GM18507 (cell line): ENCODE measurements at places on chromosomes 6 and 20.

DNA sequence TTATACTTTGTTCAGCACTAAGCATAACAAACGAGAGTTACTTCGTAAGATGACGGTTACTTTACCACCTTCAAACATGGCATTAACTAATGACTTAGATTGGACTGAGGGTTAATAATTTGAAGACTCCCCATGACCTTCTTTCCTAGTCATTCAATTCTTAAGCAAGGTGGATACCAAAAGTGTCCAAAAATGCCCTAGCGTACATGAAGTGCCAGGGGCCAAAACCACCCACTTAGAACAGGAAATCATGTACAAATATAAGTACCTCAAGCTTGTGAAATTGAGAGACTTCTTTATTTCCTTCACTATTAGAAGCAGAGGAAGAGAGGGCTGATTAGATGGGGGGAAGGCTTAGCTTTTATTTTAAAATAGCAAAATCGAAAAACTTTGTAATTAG, 166.4 kb downstream of the ATXN1 start:
- no peak for DNase-seq

DNA sequence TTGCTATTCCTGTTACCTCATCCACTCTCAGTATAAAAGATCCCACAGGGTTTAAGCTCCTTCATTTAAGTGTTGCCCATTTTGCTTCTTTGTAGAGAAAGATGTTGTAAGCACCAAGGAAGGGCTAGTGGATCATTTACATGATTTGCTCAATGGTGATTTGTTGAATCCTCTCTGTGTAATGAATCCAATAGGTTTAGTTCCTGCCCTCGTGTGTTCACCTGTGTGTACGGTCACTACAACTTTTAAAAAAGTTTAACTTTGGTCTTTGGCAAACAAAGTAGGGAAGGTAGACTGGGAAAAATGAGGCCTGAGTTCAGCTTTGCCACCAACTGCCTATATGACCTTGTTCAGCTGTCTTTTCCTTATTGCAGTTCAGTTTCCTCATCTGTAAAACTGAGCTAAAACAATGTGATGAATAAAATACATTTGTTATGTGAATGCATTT, 51.5 kb downstream of the DHX35 start:
- DNase-seq: no peak

DNA sequence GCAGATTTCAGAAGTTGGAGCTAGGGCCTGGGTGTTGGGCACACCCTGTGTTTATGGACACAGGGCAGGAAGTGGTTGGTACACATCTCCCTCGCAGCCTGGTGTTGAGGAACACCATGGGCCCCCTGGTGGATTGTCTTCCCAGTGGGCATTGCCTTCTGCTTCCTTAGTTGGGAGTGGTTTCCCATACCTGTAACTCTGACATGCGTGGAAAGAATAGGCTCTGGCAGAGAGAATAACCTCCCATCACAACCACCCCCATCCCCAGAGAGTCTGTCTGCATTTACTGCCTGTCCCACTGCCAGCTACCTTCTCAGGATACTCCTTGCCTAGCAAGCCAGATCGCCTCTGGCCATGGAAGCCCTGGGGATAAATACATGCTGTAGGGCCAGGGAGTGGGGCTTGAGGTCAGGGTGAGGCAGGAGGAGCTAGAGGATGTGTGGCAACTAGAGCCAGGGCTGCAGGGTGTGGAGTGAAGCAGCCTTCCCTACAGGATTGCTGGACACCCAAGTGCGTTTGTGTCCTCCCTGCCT, 14.7 kb downstream of the LRRC73 start:
- no peak for DNase-seq

DNA sequence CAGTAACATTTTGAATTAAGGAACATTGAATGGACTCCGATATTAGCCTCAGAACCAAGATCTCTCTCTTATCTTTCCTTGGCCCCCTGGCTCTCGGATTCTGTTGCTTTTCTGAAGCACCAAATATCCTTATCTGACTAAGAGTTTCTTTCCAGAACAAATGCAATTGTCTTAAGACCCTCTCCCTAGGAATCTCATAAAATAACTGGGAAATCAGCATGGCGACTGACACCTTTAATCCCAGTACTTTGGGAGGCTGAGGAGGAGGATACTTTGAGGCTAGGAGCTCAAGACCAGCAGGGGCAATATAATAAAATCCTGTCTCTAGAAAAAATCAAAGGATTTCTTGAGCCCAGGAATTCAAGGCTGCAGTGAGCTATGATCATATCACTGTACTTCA, 984.5 kb downstream of the HACE1 start:
- DNase-seq: no peak

- DNase-seq: no peak
Measured at GRCh38 chr20:43800186-43800585, 73.4 kb upstream of the GTSF1L start.

- DNase-seq: no peak
Measured at GRCh38 chr6:110334423-110335180, 23.5 kb downstream of the METTL24 start.

DNA sequence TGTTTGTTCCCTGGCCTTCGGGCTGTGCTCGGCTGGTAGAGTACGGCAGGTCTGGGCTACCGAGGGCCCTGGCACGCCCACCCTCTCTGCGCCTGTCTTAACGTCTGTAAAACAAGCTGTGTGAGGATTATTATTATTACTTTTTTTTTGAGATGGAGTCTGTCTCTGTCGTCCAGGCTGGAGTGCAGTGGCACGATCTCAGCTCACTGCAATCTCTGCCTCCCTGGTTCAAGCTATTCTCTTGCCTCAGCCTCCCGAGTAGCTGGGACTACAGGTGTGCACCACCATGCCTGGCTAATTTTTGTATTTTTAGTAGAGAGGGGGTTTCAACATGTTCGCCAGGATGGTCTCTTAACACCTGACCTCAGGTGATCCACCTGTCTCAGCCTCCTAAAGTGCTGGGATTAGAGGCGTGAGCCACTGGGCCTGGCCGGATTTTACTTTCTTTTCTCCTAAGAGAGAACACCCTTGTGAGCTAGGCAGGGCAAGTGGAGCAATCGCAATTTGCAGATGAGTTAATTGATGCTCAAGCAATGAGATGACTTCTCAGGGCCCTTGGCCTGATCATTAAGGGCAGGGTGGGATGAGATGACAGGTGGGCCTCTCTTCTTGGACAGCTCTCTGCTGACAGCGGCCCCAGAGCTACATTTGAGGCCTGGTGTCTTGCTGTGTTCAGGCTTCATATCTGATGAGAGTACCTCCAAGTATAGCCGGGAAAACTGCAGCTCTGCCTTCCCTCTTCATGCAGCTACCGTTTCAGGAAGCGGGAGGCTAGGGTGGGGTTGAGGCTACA, 859 bp upstream of the SMIM29 start:
- no peak for DNase-seq

- no peak for DNase-seq
Measured at GRCh38 chr6:89679215-89680120, 40.9 kb upstream of the LYRM2 start.

- DNase-seq: no peak
Measured at GRCh38 chr20:50013976-50014375, 31.2 kb downstream of the SNAI1 start.

GRCh38 chr6:155050311-155050710, 55.2 kb downstream of the TIAM2 start:
- peak; percentile 20 for DNase-seq

GRCh38 chr6:136225496-136225895, 24.6 kb downstream of the MTFR2 start:
- DNase-seq: no peak

DNA sequence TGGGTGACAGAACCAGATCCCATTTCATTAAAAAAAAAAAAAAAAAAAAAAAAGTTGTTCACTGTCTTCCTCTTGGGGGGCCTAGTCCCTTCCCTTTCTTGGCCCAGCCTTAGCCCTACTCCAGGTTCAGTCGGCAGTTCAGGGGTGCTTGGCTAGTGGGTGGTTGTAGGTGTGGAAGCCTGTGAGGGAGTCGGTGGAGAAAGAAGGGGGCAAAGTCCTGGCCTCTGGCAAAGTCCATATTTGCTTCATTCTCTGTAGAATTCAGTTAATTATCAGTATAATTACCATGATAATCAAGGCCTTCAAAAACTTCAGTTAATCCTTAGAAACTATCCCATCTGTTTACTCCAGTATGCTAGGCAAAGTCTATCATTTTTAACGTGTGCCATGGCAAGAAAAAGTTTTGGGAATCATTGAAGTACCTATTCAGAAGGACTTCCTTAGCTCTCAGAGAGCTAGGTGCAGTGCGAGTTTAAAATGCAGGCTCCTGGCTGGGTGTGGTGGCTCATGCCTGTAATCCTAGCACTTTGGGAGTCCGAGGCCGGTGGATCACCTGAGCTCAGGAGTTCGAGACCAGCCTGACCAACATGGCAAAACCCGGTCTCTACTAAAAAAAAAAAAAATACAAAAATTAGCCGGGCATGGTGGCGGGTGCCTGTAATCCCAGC, 205.7 kb upstream of the ARG1 start:
- DNase-seq: no peak

DNA sequence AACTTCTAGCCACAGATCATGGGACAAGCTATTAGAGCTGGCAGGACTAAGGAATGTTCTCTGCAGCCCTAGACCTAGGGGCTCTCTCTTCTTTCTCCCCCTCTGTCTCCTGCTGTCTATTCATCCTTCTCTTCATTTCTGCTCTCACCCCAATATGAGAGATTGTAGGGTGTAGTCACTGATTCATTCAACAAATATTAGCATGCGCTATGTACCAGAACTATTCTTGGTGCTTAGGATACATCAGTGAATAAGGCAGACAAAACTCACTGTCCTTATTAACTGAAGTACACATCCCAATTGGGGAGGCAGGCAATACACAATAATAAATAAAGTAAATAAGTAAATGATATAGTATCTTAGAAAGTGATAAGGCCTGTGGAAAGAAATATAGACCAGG, 14.7 kb upstream of the SIRPB2 start:
- DNase-seq: no peak

DNA sequence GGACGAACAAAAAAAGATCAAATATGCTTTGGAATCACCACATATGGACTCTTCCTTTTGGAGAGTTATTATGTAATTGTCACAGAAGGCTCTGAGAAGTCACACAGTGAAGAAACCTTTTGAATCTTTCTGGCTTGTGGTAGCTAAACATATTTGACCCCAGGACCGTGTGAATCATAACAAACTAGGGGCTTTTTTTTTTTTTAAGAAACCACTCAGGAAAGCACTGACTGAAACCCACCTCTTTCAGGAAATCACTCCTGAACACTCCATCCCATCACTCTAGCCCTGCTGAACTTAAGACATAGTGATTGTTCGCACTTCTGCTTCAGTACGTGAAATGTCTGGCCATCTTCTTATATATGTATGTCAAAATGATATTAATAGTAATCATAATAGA, 495.9 kb upstream of the ARID1B start:
- no peak for DNase-seq

- DNase-seq: no peak
Measured at GRCh38 chr20:5000263-5001173, 792 bp downstream of the SLC23A2 start.

GRCh38 chr6:119147101-119148053, 68.9 kb upstream of the FAM184A start:
- peak; percentile 58 for DNase-seq

DNA sequence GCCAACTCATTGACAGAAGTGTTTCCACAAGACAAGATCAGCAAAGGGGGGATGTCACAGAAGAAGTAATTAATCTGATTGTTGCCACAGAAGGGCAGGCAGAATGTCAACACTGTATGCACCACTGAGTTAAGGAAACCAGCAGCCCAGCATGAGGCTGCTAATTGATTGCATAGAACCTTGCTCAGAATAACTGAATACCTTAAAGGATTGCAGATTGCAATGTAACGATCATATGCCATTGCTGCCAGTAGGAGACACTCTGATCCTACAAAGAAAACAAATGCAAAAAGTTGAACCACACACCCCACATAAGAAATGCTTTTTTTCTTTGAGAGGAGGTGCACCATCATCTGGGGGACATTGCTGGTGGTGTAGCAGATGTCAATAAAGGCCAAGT, 13.1 kb downstream of the OR5V1 start:
- no peak for DNase-seq
